ENCODE measurements at places on chromosomes 3 and 15. TPM values are rescaled to one million over a fixed set of nuclear protein-coding genes. Genes with fewer than 3 reads are reported as not detected.

GRCh38 chr3:102936511-102937045, 501.8 kb downstream of the ZPLD1 start:
- DNase-seq = no peak

- DNase-seq = peak; percentile 42
These were observed 30.2 kb upstream of the LEKR1 start for GRCh38 chr3:156795890-156796481.

The GATA2 gene
- total RNA-seq = 26.7 TPM

DNA sequence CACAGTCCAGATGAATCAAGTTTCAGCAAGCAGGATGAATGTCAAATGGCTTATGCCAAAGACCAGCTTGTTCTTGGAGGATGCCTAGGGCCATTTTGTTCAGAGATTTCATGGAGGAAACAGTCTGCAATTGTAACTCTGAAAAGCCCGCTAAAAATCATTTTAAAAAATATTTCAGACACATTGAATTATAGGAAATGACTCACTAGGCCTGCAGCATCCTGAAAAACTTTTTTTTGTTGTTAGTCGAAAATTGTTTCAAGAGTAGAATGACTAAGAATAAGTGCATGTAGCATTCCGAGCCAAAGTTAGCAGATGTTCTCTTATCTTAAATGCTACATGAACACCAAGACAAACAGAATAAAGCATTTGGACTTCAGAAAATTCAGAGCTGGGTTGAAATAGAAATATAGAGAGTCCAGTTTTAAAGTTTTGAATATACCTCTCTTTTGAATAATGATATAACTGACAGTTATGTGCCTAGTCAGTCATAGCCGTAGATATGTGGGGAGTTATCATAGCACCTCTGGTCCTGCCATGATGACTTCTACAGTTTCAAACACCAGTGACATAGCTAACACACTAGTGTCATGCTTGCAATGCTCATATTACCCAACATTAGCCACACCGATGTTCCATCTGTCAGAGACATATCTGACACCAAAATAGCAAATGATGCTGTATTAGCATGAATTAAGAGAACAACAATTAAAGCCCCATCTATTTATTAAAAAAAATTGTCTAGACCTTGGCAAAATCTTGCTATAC, 1462.8 kb upstream of the GBE1 start:
- DNase-seq = no peak

- no peak for DNase-seq
These were observed 248.4 kb upstream of the LMCD1 start for GRCh38 chr3:8253201-8253600.

- DNase-seq = peak; percentile 77
These were observed 71.2 kb upstream of the LIPC start for GRCh38 chr15:58360421-58361090.

DNA sequence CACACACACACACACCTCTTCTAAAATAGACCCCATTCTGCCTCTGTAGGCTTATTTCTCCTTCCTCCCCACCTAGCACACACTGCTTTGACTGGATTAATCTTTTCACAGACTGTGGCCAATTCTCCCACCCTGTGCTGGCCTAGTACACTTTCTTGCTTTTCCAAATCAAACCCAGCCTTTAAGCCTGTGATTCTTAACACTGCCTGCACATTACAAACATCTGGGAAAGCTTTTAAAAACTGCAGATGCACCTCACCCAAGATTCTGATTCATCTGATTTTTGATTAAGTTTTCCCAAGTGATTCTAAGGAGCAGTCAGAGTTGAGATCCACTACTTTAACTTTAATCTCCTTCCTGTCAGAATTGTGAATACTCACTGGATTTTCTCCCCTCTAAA, 12.8 kb downstream of the CSNK1G1 start:
- no peak for DNase-seq

DNA sequence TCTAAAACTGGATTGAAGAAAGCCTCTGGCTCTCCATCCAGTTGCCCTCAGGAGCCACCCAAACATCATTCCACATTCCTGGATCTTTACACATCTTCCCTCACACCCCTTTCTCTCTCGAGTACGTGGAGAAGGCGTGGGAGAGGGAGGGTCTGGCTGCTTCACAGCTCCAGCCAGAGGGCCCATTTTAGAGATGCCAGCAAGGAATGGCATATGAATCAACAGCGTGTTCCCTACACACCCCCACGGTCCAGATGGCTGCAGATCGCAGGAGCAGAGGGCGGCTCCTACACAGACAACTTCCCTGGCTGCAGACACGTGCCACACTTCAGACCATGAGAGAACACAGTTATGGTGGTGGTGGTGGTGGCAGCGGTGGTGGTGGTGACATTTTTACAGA, 280.1 kb downstream of the ERC2 start:
- DNase-seq = no peak

The KCTD6 gene
- 8.1 TPM for total RNA-seq
